ENCODE measurements at places on chromosomes 2 and 18.

DNA sequence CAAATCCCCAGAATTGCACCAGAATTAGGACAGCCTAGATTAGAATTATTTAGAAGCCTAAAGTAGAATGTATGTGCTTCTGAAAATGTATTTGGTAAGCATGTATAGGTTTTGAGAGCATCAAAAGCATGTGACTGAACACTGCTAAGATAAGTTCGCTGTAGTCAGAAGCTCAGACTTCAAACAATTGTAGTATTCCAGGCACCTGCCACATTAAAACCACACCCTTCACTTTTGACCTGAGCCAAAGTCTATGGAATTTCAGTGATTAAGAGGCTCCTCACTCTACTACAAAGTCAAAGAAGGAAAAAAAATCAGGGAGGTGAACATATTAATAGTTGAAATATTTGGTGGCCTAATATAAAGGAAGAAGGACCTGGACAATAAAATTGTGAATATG is 8.2 kb downstream of the KCNJ3 start:
- H3K4me3 ChIP-seq = no peak overlapping the region
- no peaks in the 10 kb centered on the region for H3K27me3 ChIP-seq
- H3K4me1 ChIP-seq = no peaks in the 10 kb centered on the region
- no peak for DNase-seq

GRCh38 chr2:183564726-183565125 is 440.5 kb downstream of the NUP35 start:
- no peaks in the 10 kb centered on the region for H3K36me3 ChIP-seq
- DNase-seq = no peak
- H3K4me1 ChIP-seq = no peaks in the 10 kb centered on the region

GRCh38 chr18:26697186-26697884 is 149.0 kb upstream of the KCTD1 start:
- no peaks in the 10 kb centered on the region for H3K4me1 ChIP-seq
- no peak overlapping the region for H3K27ac ChIP-seq
- no peaks in the 10 kb centered on the region for H3K36me3 ChIP-seq
- no peak for DNase-seq

DNA sequence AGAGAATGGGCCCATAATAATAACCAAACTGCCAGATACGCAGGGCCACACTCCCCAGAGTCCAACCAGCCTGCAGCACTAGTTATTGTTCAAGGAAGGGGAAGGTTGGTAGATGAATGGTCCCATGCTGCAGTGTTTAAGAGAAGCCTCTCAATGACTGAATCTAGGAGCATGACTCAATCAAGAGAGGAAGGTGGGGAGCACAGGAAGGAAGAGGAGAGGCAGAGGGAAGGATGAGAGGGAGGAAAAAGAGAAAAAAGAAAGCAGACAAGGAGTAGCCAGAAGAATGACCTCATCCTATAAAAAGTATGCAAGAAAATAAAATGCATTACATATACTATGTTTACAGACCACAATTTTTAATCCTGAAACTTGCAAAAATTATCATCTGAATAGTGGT is 174.5 kb downstream of the TCF4 start:
- no peaks in the 10 kb centered on the region for H3K27me3 ChIP-seq
- no peaks in the 10 kb centered on the region for H3K36me3 ChIP-seq
- no peaks in the 10 kb centered on the region for H3K4me1 ChIP-seq
- no peak overlapping the region for H3K4me3 ChIP-seq
- peak overlapping the region; percentile 36 for H3K27ac ChIP-seq

GRCh38 chr2:197205585-197206215 is 104.9 kb downstream of the ANKRD44 start:
- no peaks in the 10 kb centered on the region for H3K36me3 ChIP-seq
- DNase-seq = peak; percentile 35
- peak overlapping the region; percentile 58 for H3K27ac ChIP-seq
- H3K27me3 ChIP-seq = no peaks in the 10 kb centered on the region
- no peak overlapping the region for H3K4me3 ChIP-seq

- no peak overlapping the region for H3K4me3 ChIP-seq
- H3K27ac ChIP-seq = no peak overlapping the region
- DNase-seq = no peak
- H3K36me3 ChIP-seq = no peaks in the 10 kb centered on the region
Measured at GRCh38 chr2:65471409-65471808, 39.0 kb upstream of the SPRED2 start.

Data from upper lobe of left lung (tissue), 6 donors.